ENCODE measurements at places on chromosomes 2 and 18. TPM values are rescaled to one million over a fixed set of nuclear protein-coding genes. Genes with fewer than 3 reads are reported as not detected.

GRCh38 chr18:2459886-2460285 is 111.4 kb downstream of the METTL4 start:
- no peak for DNase-seq

DNA sequence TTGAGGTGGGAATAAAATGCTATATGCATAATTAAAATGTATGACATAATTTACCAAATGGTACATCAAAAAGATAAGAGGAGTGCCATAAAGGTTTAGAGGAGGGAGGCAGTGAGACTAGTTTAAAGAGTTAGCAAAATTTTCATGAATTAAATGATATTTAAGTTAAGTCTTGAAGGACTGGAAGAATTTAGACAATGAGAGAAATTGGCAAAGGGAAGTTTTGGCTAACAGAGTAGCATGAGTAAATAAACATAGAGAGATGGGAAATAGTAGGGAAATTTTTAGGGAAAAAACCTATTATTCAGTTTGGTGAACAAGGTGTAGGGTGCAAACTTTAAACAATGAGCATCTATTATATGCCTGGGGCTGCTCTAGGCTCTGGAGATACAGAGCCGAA is 68.8 kb downstream of the CAVIN2 start:
- no peak for DNase-seq

- DNase-seq: peak; percentile 51
These were observed 18.8 kb upstream of the HAAO start for GRCh38 chr2:42810971-42811811.

- DNase-seq: no peak
These were observed 72.3 kb upstream of the SPHKAP start for GRCh38 chr2:228253752-228254151.

- no peak for DNase-seq
These were observed 112.8 kb downstream of the DSC3 start for GRCh38 chr18:30929718-30930117.

GRCh38 chr2:181106229-181106628 is 125.8 kb downstream of the UBE2E3 start:
- no peak for DNase-seq

- DNase-seq: no peak
These were observed 556.1 kb downstream of the CMPK2 start for GRCh38 chr2:6309415-6310255.

DNA sequence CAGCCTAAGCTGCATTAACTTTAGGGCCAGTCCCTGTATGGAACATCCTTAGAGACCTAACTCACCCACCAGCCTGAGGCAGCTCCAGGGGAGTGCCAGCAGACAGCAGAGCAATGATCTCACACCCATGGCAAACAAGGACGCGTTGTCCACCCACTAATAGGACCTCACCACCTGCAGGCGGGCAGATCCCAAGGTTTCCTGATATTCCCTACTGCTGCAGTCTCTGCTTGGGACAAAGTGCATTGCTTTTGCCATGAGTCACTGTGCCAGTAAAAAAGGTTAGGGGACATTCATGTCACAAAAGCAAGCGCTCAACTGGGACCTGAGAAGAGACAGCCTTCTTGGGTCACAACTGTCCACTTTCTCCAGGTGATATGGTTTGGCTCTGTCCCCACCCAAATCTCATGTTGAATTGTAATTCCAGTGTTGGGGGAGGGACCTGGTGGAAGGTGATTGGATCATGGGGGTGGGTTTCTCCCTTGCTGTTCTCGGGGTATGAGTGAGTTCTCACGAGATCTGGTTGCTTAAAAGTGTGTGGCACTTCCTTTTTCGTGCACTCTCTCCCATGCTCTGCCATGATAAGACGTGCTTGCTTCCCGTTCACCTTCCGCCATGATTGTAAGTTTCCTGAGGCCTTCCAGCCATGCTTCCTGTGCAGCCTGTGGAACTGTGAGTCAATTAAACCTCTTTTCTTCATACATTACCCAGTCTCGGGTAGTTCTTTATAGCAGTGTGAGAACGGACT is 160.2 kb downstream of the MIB1 start:
- no peak for DNase-seq

RAB17 gene
- not detected for total RNA-seq

DNA sequence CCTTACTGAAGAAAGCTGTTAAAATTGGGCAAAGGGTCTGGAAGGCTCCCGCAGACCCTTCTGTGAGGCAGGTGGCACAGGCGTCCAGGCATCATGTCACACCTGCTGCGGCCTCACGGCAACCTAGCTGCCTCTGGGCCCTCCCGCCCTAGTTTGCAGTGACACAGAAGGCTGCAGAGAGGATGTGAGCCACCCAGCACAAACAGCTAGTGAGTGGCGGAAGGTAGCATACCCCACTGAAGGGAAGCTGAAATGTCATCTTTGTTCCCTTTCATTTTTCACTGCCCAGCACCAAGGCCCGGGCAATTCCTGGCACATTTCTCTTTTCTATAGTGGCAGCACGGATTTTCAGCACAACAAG is 53.8 kb downstream of the TRAPPC12 start:
- no peak for DNase-seq

GRCh38 chr2:14292964-14293363 is 339.6 kb upstream of the LRATD1 start:
- DNase-seq: no peak

RFTN2 gene
- not detected for total RNA-seq

CNRIP1 gene
- not detected for total RNA-seq

GRCh38 chr2:224968051-224968450 is 74.2 kb downstream of the DOCK10 start:
- no peak for DNase-seq

DNA sequence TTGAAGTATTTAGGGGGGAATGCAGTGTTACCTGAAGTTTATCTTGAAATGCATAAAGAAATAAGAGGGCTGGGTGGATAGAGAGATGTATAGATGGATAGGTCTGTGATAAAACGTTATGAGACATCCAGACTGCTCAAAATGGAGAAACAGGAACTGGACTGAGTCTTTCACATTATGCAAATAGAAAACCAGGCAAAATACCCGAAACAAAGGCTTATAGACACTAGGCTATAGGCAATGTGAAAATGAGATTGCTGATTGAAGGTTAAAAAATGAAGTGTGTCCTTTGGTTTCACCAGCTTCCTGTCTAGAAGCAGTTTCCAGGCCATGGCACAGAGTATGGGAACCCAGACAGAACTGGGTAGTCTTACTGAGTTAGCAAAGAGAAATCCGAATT is 24.9 kb upstream of the SLC3A1 start:
- DNase-seq: no peak

ABCG8 gene
- not detected for total RNA-seq

GRCh38 chr18:34821669-34822210 is 111.6 kb downstream of the DTNA start:
- no peak for DNase-seq

- DNase-seq: no peak
These were observed 237.6 kb downstream of the CDH7 start for GRCh38 chr18:65988386-65988785.

GRCh38 chr18:49869354-49869753 is 56.0 kb upstream of the ACAA2 start:
- DNase-seq: no peak

SP140 gene
- total RNA-seq: 70.8 TPM

- no peak for DNase-seq
These were observed 11.5 kb upstream of the ALPK2 start for GRCh38 chr18:58640428-58640805.

- peak; percentile 22 for DNase-seq
These were observed 234.2 kb downstream of the CDH2 start for GRCh38 chr18:27942706-27943105.

GRCh38 chr2:157364257-157364974 is 38.8 kb upstream of the ERMN start:
- DNase-seq: no peak

DNA sequence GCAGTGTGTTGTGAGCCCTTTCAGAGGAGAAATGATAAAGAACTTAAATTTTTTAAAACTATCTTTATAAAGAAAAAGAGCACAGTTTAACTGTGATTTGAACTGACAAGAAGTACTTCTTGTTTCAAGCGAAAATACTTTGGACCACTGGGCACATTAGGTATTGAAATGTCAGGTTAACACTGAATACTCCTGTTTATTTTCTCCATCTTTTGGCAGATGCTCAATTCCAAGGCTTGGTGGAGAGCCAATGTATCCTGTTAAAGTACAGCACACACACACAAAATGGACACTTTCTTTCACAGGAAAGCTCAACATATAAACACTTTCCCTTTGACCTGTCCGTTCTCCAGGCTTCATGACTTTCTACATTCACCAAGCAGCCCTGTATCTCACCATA is 32.6 kb upstream of the SP3 start:
- no peak for DNase-seq

- DNase-seq: no peak
These were observed 5.2 kb downstream of the ABCB6 start for GRCh38 chr2:219213486-219214071.

COMMD1 gene
- 17.8 TPM for total RNA-seq

GRCh38 chr2:16755442-16755841 is 89.8 kb upstream of the CYRIA start:
- DNase-seq: no peak

DNA sequence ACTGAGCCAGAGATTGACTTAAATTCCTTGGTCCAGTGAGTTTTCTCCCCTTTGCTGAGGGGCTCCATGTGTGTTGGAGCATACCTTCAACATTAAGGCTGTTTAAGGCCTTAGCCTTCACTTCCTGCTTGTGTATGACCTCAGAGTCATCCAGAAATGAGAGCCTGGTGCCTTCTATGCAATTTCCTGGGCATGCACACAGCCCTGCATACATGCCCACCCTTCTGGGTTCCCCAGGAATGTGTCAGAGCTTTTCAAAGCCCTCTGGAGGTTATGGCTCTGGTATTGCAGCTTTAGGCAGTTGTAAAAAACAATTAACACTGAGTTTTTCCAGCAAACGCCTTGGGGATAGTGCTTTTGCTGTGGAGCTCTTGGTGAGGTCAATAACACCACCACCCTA is 16.7 kb downstream of the IL1R1 start:
- DNase-seq: no peak

DNA sequence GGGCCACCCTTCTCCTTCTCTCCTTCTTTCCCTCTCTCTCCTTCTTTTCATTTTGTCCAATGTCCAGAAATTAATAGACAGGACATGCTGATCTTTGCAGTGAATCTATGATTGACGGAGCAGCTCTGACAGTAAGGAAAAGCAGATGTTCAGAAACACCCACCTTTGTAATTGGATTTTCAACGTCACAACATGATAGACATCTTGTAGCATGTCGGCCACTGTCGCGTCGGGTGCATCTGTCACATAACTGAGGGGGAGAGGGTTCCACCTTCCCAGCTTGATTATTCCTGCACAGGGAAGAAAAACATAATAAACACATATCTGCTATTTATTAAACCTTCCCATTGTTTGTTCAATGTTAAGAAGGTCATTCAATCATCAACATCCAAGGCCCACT is 76.2 kb downstream of the SATB2 start:
- DNase-seq: no peak

DNA sequence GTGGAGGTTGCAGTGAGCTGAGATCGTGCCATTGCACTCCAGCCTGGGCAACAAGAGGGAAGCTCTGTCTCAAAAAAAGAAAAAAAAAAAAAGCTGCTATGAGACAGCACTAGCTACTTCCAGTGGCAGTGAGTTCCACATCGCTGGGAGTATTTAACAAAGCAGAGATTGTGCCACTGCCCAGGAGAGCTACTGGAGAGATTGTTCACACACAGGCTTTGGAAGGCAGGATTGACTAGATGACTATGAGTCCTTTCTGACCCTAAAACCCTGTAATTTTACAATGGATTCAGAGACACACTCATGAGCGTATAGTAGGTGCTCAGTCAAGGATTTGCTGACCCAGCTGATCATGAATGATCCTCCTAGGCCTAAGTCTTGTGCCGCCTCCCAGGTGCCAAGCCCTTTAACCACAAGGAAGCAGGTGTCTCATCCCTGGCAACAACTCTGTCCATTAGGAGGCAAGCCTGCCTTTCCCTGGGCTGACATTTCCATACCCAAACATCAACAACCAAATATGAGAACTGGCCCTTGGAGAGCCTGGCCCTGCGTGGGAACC is 45.0 kb upstream of the ODC1 start:
- DNase-seq: no peak

- DNase-seq: no peak
These were observed 990.9 kb upstream of the ACVR2A start for GRCh38 chr2:146853741-146854444.

CCBE1 gene
- total RNA-seq: not detected

DNA sequence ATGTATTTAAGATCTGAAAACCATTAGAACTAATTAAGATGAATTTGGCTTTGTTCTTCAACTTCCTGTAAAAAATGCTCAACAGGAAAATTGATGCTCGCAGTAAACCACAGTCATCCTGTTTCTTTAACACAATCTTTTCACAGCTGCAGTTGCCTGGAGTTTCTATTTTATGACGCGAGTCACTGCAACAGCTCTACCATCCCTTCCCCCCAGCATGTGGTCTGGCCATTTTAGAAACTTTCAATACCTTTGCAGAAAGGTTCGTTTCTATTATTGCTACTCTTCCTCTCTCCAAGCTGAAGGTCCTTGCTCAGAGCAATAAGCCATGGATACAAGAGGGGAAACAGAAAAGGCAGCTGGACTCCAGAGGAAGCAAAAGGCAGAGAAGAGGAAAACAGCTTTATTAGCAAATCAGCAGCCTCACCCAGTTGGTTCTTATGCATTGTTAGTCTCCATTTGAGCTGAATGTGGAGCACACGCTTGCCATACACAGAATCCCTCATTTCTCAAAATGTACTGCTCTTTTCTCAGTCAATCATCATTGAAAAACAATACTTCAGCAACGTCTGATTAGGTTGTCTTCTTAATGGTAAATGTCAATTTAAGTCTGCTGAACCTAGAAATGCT is 3.9 kb downstream of the WIPF1 start:
- DNase-seq: peak; percentile 89

OSR1 gene
- total RNA-seq: not detected

RAX gene
- total RNA-seq: not detected

- DNase-seq: no peak
These were observed 6.8 kb upstream of the CETN1 start for GRCh38 chr18:573385-573784.

DNA sequence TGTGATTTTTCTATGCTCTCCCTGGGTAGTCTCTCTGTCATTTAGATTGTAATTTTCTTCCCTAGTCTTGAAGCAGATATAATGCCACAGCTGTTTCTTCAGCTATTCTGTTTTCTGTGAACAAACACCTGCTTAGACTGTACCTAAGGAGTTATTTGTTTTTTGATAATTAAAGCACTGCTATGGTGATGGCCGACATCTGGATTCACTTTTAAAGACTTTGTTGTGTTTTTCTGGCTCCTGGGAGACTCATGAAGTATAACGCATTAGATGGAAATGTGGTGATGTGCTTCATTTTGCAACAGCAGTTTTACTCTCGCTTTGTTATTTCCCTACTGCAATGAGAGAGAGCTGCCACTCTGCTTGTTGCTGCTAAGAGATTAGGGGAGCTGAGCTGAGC is 15.7 kb upstream of the C2orf69 start:
- DNase-seq: no peak

DNA sequence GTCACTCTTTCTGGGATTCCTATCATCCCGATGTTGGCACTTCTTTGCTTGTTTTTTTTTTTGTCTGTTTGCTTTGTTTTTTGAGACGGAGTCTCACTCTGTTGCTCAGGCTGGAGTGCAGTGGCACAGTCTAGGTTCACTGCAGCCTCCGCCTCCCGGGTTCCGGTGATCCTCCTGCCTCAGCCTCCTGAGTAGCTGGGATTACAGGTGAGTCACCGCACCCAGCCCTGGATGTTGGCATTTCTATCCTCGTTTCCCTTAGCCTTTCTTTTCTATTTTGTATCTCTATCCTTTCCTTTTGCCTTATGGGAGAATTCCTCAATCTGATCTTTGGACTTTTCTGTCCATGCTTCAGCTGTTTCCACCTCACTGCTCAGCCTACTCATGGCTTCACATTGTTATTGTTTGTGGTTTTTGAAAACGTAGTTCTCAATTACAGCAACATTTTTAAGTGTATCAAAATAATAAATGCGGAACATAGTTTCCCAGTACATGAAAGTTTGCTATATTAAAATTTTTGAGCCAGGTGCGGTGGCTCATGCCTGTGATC is 62.1 kb upstream of the ZNF516 start:
- no peak for DNase-seq
